ENCODE measurements at places on chromosomes 1 and 21. TPM values are rescaled to one million over a fixed set of nuclear protein-coding genes. Genes with fewer than 3 reads are reported as not detected.

GRCh38 chr1:235207209-235207565 is 46.1 kb upstream of the RBM34 start:
- no peak for DNase-seq

- no peak for DNase-seq
These were observed 375.3 kb downstream of the DUSP10 start for GRCh38 chr1:221366495-221367110.

- DNase-seq: no peak
These were observed 275.0 kb upstream of the BEND5 start for GRCh38 chr1:49051647-49052046.

DNA sequence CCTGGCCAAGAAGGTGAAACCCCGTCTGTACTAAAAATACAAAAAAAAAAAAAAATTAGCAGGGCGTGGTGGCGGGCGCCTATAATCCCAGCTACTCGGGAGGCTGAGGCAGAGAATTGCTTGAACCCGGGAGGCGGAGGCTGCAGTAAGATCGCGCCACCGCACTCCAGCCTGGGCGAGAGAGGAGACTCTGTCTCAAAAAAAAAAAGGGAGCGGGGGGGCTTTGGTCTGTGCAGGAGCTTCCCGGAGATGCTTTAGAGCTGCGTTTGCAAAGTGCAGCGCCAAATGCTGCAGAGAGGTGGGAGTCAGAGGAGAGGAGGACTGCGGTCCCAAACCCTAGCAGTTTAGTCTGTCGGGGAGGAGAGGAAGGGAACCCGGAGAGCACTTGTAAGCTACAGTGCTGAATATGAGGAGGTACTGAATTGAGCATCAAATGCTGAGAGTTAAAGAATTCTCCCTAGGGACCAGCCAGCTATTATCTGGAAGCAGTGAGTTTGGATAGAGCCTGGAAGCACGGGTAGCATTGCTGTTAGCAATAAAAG is 569 bp downstream of the FALEC start:
- no peak for DNase-seq

RAB29 gene
- 15.0 TPM for total RNA-seq

- no peak for DNase-seq
These were observed 16.8 kb upstream of the PRDM2 start for GRCh38 chr1:13683206-13683605.

EPS15 gene
- 72.5 TPM for total RNA-seq

- DNase-seq: no peak
These were observed 108.8 kb downstream of the DYRK1A start for GRCh38 chr21:37475186-37475868.

DNA sequence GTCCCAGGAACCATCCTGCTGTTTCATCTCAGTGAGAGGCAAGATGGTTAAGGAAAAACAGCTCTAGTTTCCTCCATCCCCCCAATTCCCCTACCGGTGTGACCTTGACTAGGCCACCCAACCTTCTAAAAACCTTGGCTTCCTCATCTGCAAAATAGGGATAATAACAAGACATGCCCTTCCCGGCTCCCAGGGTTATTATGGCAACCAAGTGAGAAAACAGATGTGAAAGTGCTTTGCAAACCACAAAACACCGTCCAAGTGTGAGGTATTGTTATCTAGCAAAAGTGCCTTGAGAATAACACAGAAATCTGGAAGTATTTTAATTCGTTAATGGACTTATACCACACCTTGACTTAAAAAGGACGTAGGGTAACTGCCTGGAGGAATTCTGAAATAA is 62.7 kb downstream of the ITPKB start:
- DNase-seq: no peak

- DNase-seq: no peak
These were observed 172.8 kb downstream of the PTGER3 start for GRCh38 chr1:70874818-70875217.
